ENCODE measurements at places on chromosomes 7 and 10. TPM values are rescaled to one million over a fixed set of nuclear protein-coding genes. Genes with fewer than 3 reads are reported as not detected.
A peak's percentile ranks its signal among the peaks of the same experiment; 100 is the strongest.

The CPEB3 gene
- total RNA-seq: 8.7 TPM

The RBM48 gene
- 8.5 TPM for total RNA-seq

- DNase-seq: no peak
Observed at GRCh38 chr10:6729071-6729774, 149.1 kb upstream of the PRKCQ start.

- no peak for DNase-seq
Observed at GRCh38 chr7:53675835-53676234, 640.4 kb downstream of the POM121L12 start.

GRCh38 chr10:9868499-9868898 lies 1149.2 kb upstream of the CELF2 start:
- DNase-seq: no peak

GRCh38 chr7:121529003-121529402 lies 132.9 kb upstream of the FAM3C start:
- DNase-seq: no peak

DNA sequence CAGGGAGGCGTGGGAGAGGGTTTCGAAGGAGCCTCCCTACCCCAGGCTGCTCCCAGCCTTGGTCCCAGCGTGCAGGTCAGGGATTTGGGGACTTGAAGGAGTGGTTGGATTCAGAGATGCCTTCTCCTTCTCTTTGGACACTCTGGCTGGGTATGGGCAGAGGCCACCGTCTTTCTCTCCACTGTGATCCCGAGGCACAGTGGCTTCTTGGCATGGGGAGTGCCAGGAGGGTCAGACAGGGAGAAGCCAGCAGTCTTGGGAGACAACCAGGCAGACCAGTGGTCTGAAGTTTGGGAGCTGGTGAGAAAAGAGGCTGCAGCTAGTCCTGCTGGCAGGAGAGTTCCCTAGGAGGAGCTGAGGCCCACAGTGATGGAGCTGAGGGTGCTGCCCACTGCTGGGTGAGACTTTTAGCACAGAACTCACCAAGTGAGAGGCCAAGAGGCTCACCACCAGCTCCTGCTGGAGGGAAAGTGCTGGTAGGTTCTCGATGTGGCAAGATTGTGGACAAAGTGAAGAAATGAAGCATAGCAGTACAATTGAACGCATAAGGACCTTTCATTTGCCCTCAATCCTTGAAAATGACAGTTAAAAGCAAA lies 35.2 kb upstream of the WDFY4 start:
- no peak for DNase-seq

GRCh38 chr10:73517166-73517888 lies 21.5 kb upstream of the PPP3CB start:
- no peak for DNase-seq

The CCZ1 gene
- total RNA-seq: 42.2 TPM

GRCh38 chr7:90720984-90721760 lies 125.1 kb downstream of the CDK14 start:
- peak; percentile 74 for DNase-seq

DNA sequence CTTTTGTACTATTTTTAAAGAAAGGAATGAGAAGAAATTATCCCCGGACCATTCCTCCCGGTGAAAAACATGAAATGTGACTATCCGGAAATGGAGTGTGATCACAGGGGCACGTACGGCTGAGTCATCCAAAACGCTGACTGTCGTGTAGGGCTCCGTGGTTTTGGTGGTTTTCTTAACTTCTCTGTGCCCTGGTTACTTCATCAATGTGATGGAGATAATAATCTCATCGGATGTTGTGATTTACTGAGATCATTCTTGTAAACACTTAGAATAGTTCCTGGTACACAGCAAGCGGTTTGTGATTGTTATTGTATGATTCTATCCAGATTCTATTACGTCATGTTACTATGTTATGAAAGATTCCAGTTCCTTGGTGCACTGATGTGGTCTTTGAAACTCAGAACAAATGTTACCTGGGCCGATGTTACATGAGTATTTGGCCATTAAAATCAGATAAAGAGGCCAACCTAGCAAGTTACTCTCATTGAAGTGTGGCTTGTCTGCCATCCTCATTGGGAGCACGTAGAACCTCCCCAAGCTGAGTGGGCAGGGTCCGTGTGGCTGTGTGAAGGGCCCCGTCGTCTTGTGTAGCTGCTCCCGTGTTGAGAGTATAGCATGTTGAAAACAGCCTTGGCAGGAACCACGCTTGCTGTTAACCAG lies 99.5 kb downstream of the CAMK1D start:
- DNase-seq: peak; percentile 33

DNA sequence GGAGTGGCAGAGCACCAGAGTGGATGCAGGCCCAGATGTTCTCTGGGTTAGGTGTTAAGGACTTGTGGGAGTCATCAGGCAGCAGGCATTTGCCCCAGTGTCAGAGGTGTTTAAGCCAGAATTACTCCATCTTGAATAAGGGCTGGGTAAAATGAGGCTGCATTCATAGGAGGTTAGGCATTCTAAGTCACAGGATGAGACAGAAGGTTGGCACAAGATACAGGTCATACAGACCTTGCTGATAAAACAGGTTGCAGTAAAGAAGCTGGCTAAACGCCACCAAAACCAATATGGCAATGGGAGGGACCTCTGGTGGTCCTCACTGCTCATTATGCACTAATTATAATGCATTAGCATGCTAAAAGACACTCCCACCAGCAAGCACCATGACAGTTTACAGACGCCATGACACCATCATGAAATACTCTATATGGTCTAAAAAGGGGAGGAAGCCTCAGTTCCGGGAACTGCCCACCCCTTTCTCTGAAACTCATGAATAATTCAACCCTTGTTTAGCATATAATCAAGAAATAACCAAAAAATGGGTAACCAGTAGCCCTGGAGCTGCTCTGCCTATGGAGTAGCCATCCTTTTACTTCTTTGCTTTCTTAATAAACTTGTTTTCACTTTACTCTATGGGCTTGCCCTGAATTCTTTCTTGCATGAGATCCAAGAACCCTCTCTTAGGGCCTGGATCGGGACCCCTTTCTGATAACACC lies 882 bp upstream of the LRRC61 start:
- no peak for DNase-seq

The CHCHD2 gene
- 286 TPM for total RNA-seq

All from tibial nerve (tissue), 4 donors.